SHP77 (cell line): ENCODE measurements at places on chromosomes 2 and 18.
A peak's percentile ranks its signal among the peaks of the same experiment; 100 is the strongest.

- DNase-seq: no peak
Observed at GRCh38 chr2:6605836-6606505, 259.7 kb downstream of the CMPK2 start.

- no peak for DNase-seq
Observed at GRCh38 chr2:219852626-219853025, 225.2 kb downstream of the SLC4A3 start.

GRCh38 chr2:207330912-207331311 is 165.2 kb upstream of the KLF7 start:
- peak; percentile 61 for DNase-seq

DNA sequence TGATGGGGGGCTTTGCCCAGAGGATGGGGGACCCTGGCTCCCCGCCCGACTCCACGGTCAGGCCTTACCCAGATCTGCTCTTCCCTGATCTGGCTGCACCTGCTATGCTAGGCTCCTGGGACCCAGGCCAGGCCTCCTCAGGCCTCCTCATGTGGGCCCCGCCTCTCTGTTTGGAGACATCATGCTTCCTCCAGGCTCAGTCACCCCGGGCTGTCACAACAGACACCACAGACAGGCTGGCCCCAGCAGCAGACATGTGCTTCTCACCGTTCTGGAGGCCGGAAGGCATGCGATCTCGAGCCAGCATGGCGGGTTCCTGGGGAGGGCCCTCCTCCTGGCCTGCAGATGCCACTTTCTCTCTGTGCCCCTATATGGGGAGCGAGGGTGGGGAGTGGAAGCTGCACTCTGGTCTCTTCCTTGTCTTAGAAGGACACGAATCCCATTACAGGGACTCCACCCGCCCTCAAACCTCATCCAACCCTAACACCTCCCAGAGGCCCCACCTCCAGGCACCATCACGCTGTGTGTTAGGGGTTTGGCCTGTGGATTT is 10.8 kb upstream of the NEU4 start:
- peak; percentile 21 for DNase-seq

DNA sequence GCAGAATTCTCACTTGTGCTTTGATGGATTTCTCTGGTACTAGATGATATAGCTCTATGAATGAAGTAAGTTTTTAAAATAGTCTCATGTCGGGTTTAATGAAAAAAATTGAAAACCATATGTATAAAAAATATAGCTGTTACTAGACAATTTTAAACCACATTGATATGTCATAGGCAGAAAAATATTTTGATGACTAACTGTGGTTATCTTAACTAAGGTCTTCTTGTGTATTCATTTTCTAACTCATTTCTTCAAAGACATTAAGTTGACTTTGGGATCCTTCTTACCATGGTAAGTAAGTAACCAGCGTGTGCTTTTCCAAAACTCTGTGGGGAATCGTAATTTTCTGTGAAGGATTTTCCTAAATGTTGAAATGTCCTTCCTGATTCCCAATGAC is 160.9 kb upstream of the COL3A1 start:
- no peak for DNase-seq

DNA sequence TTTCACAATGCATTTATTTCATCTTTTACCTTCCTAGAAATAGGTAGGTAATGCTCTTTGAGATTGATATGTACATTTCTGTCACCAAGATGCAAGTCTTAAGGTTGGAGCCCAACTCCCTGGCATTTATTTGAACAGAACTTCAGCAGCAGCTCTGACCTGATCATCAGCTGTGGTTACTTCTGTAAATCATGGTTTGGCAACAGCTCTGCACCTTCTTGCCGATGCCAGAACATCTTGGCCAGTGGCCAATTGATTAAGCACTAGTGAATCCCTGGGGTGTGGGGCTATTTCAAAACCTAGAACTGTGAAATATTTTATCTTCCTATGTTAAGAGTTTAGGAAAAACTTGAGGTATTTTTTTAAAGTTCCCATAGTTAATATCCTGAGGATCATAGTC is 124.8 kb upstream of the NYAP2 start:
- DNase-seq: peak; percentile 60

DNA sequence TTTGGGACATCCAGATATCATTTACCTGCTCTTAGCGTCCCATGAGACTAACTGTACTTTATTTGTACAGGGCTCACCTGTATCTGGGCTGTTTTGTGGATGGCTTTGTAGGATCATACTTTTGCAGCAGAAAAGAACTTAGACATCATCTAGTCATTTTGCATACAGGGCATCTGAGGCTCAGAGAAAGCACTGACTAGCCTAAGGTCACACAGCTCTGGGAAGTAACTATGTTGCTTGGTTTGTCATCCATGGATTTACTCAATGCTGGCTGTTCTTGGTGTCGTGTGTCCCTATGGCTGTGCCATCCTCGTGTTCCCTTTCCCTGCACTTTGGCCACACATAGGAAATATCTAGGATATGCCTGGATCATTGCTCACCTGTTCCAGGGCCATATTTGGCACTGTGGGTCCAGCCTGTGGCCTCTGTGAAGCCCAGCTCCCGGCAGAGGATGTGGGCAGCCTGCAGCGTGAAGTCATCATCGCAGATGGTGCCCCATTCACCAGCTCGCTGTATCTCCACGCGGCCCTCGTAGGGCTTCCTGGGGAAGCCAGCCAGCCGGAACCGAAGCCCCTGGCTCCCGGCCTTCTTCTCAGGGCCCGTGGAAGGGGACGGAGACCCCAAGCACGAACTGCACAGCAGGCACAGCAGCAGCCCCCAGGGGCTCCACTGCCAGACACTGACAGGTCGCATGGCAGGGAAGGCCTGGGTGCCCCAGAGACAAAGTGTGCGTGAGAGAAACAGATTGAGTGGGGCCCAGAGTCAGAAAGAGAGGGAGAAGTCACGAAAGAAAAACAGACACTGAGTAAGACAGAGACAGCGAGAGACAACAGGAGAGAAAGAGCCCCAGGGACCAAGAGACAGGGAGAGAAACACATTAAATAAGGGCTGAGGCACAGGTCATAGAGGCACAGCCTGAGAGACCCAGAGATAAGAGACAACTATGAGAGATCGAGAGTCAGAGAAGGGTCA is 1.5 kb downstream of the LOXL3 start:
- DNase-seq: no peak

DNA sequence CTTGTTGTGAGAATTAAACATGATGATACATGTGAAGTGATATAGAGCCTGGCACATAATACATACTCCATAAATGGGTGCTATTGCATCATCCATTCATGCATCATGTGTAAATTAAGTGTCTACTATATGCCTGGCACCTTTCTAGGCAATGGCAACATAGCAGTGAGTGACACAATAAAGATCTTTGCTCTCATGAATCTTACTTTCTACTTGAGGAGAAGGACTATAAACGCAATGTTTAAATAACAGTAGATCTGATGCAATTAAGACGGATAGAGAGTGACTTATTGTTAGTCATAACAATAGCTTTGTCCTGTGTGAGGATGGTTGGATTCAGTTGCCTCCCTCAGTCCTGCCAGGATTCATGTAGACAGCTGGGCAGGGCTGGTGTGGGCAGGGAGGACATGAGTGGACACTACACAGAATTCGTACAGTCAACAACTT is 88.4 kb upstream of the NPAS2 start:
- DNase-seq: no peak

- DNase-seq: no peak
Observed at GRCh38 chr2:20186078-20186854, 38.7 kb downstream of the SDC1 start.

GRCh38 chr2:220191737-220192136 is 564.3 kb downstream of the SLC4A3 start:
- no peak for DNase-seq

GRCh38 chr2:216286616-216287231 is 85.6 kb downstream of the MARCHF4 start:
- no peak for DNase-seq

DNA sequence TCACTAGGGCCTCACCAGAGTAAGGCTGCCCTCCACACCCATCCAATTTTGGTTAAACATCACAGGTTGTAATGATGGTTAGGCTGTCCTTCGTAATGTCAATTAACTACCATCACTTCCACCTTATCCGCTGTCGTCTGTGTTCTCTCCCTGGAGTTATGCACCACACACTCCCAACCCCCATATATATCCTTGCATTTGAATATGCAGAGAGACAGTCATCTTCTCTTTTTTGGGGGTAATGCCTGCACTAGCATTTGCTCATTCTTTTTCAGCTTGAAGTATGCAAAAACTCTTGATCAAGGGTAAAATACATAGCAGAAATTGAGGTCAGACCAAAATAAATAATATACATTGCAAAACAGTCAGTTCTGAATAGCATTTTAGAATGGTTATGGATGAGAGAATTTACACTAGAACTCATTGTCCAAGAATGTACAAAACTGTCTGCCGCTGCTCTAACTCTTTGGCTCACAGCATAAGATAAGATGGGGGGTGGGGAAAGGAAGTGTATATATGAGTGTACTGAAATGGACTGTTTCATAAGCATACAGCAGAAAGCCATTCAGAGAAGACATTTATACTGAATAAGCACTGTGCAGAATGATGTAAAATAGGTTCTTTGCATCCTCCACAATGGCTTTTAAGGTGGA is 397.8 kb upstream of the CHST9 start:
- no peak for DNase-seq

DNA sequence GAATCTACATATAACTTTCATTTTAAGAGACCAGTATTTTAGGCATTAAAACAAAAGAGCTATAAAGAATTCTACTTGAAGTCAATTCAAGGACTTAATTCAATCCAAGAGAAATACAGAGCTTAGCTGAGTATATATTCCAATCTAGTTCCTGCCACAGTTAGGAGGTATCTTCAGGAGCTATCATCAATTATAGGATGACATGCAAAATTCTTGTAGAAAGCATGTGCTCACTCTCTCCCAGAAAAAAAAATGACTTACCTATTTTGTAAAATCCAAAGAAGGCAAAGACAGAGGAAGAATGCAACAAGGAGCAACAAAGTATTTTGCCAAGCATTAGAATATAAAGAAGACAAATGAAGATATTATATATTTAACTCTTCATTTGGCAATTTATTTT is 31.8 kb upstream of the CFAP36 start:
- DNase-seq: no peak

DNA sequence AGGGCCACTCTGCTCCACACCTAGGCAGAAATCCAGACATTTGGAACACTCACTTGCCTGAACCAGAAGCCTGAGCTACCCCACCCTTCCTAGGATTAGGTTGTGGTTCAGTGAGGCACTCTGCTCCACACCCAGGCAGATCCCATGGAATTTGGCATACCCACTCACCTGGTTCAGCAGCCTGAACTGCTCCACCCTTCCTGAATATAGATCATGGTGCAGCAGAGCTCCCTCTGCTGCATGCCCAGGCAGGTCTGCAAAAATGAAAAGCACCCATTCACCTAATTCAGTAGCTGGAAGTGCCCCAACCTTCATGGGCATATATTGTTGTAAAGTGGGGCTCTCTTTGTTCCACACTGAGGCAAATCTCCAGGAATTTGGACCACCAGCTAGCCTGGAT is 185.1 kb upstream of the CNTNAP5 start:
- DNase-seq: no peak

DNA sequence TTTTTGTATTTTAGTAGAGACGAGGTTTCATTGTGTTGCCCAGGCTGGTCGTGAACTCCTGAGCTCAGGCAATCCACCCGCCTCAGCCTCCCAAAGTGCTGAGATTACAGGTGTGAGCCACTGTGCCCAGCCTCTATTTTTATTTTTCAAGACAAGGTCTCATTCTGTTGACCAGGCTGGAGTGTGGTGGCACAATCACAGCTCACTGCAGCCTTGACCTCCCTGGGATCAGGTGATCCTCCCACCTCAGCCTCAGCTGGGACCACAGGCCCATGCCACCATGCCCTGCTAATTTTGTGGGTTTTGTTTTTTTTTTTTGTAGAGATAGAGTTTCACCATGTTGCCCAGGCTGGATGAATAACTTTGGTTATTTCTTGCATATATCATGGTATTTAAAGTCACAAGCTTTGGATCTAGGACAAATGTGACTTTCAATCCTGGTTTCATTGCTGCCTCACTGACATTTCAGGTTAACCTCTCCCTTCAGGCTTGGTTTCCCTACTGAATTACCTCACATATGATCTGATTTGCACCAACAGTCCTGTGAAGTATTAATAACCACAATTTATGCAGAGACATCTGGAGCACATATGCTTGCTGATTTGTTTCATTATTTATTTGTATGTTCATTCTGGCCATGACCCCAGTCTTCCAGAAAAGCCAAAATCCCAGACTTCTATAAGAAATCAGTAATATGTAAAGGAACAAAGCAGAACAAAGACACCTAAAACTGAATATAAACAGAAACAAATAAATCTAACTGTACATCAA is 17.5 kb upstream of the RAB31 start:
- no peak for DNase-seq

DNA sequence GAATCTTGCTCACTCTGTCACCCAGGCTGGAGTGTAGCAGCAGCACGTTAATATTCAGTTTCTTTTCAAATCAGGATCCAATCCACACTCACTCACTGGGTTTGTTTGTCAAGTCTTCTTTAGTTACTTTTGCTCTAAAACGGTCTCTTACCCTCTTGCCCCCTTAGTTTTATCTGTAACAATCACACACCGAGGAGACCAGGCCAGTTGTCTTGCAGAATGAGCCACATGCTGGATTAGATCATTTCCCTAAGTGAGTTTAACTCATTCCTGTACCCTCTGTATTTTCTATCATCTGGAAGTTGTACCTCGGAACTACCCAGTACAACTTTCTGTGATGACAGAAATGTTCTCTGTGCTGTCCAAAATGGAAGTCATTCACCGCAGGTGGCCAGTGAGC is 20.7 kb upstream of the TOGARAM2 start:
- no peak for DNase-seq

GRCh38 chr18:7370802-7371201 is 139.9 kb downstream of the LRRC30 start:
- DNase-seq: no peak

- no peak for DNase-seq
Observed at GRCh38 chr2:11038641-11039040, 116.6 kb upstream of the SLC66A3 start.

DNA sequence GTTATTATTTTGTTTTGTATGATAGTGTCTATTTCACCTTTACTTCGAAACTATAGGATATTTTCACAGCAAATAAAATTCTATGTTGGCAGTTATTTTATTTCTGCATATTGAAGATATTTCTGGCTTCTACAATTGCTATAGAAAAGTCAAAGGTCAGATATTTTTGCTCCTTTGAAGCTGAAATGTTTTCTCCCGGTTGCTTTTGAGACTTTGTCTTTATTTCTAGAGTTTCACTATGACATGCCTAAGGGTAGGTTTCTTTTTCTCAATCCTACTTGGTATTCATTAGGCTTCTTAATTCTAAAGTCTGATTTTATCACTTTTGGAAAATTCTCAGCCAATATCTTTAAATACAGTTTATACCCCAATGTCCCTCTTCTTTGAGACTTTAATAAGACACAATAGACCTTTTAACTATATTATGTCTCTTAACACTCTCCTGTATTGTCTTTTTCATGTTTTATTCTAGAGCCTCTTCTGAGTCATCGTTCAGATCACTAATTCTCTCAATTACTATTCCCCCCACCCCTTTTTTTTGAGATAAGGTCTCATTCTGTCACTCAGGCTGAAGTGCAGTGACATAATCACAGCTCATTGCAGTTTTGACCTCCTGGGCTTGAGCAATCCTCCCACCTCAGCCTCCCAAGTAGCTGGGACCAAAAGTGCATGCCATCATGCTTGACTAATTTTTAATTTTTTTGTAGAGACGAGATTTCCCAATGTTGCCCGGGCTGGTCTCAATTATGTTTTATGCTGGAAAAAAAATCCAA is 50.5 kb downstream of the USP37 start:
- DNase-seq: no peak

- no peak for DNase-seq
Observed at GRCh38 chr2:46296840-46297545, at the start of gene EPAS1. TSS of gene EPAS1 (plus strand) at chr2:46297407. CDS start at chr2:46297912, 505 bp downstream.

- DNase-seq: peak; percentile 20
Observed at GRCh38 chr2:110157153-110157793, 41.7 kb upstream of the MALL start.

GRCh38 chr2:110657724-110658305 is 20.0 kb downstream of the BUB1 start:
- DNase-seq: no peak
